ENCODE measurements at places on chromosomes 11 and 22. TPM values are rescaled to one million over a fixed set of nuclear protein-coding genes. Genes with fewer than 3 reads are reported as not detected.

EIF4ENIF1 gene
- 12.6 TPM for total RNA-seq

APLNR gene
- total RNA-seq = not detected

CBLIF gene
- total RNA-seq = not detected

SLC2A11 gene
- total RNA-seq = 11.4 TPM

CHORDC1 gene
- 45.5 TPM for total RNA-seq

OR52N4 gene
- not detected for total RNA-seq

PHLDA2 gene
- total RNA-seq = 15.3 TPM

PGA5 gene
- total RNA-seq = not detected

ROM1 gene
- total RNA-seq = 4.6 TPM

SF3A1 gene
- total RNA-seq = 54.8 TPM

GSC2 gene
- not detected for total RNA-seq

C11orf65 gene
- 0.44 TPM for total RNA-seq

SIDT2 gene
- 21.8 TPM for total RNA-seq

PHF5A gene
- 39.2 TPM for total RNA-seq

TIGD3 gene
- not detected for total RNA-seq

LRRC75B gene
- 13.8 TPM for total RNA-seq

MS4A15 gene
- not detected for total RNA-seq

C22orf31 gene
- total RNA-seq = not detected

CNTN5 gene
- 0.44 TPM for total RNA-seq

C11orf87 gene
- not detected for total RNA-seq

KRTAP5-1 gene
- total RNA-seq = not detected

ADAMTS15 gene
- 8.2 TPM for total RNA-seq

SLC43A1 gene
- total RNA-seq = 13.2 TPM

SLC22A6 gene
- total RNA-seq = not detected

POU2AF3 gene
- total RNA-seq = 0.14 TPM

GALNT18 gene
- 1.4 TPM for total RNA-seq

TSPAN18 gene
- 0.66 TPM for total RNA-seq

OTOG gene
- total RNA-seq = not detected

CD6 gene
- not detected for total RNA-seq

GGTLC2 gene
- not detected for total RNA-seq

DDTL gene
- total RNA-seq = 1.1 TPM

TMPRSS6 gene
- not detected for total RNA-seq

CDC42BPG gene
- total RNA-seq = 0.22 TPM

APOBEC3H gene
- total RNA-seq = not detected

C11orf21 gene
- not detected for total RNA-seq

CRYBA4 gene
- total RNA-seq = not detected

B3GAT3 gene
- total RNA-seq = 47.0 TPM

NLRP10 gene
- 3.4 TPM for total RNA-seq

CASP4 gene
- total RNA-seq = 269 TPM

GNG3 gene
- not detected for total RNA-seq

PRDM11 gene
- 3.4 TPM for total RNA-seq

PRR33 gene
- not detected for total RNA-seq

OR8G5 gene
- total RNA-seq = not detected

CCDC73 gene
- not detected for total RNA-seq

C11orf16 gene
- total RNA-seq = not detected

DEFB131B gene
- total RNA-seq = not detected

LRRC10B gene
- total RNA-seq = not detected

BARX2 gene
- total RNA-seq = not detected

CRACR2B gene
- 0.66 TPM for total RNA-seq

APBB1 gene
- total RNA-seq = 45.1 TPM

CLTCL1 gene
- 12.7 TPM for total RNA-seq

CARD10 gene
- 2.8 TPM for total RNA-seq

All from placental pericyte (primary cell).